ENCODE measurements at places on chromosomes 5 and 9. TPM values are rescaled to one million over a fixed set of nuclear protein-coding genes. Genes with fewer than 3 reads are reported as not detected.

- H3K27ac ChIP-seq, result no peak overlapping the region
- no peaks in the 10 kb centered on the region for H3K27me3 ChIP-seq
- H3K36me3 ChIP-seq, result no peaks in the 10 kb centered on the region
- no peak for DNase-seq
- no peak overlapping the region for H3K4me3 ChIP-seq
Measured at GRCh38 chr9:123336959-123337358, 19.0 kb upstream of the CRB2 start.

Gene C8G
- 0.56 TPM for total RNA-seq

- H3K36me3 ChIP-seq, result no peaks in the 10 kb centered on the region
- peaks cover 7% of the 10 kb centered on the region for H3K4me1 ChIP-seq
- no peak overlapping the region for H3K4me3 ChIP-seq
- no peak for DNase-seq
- no peak overlapping the region for H3K27ac ChIP-seq
- peaks cover 14% of the 10 kb centered on the region for H3K27me3 ChIP-seq
Measured at GRCh38 chr5:146873186-146873917, 5.2 kb downstream of the PPP2R2B start.

DNA sequence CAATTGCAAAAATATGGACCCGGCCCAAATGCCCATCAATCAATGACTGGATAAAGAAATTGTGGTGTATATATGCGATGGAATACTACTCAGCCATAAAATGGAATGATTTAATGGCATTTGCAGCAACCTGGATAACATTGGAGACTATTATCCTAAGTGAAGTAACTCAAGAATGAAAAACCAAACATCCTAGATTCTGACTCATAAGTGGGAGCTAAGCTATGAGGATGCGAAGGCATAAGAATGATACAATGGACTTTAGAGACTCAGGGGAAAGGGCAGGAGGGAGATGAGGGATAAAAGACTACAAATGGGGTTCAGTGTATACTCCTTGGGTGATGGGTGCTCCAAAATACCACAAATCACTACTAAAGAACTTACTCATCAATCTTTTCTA lies 247.6 kb upstream of the FBXL7 start:
- H3K36me3 ChIP-seq, result no peaks in the 10 kb centered on the region
- no peaks in the 10 kb centered on the region for H3K4me1 ChIP-seq
- DNase-seq, result no peak
- H3K4me3 ChIP-seq, result no peak overlapping the region
- H3K27ac ChIP-seq, result no peak overlapping the region

- H3K4me3 ChIP-seq, result no peak overlapping the region
- H3K27me3 ChIP-seq, result no peaks in the 10 kb centered on the region
- no peaks in the 10 kb centered on the region for H3K36me3 ChIP-seq
Measured at GRCh38 chr5:149940941-149941644, 3.5 kb downstream of the PDE6A start.

GRCh38 chr5:169805527-169805934 lies 168.5 kb downstream of the DOCK2 start:
- DNase-seq, result peak; percentile 25
- no peaks in the 10 kb centered on the region for H3K27me3 ChIP-seq
- peaks cover 35% of the 10 kb centered on the region for H3K36me3 ChIP-seq
- peak overlapping the region; percentile 97 for H3K27ac ChIP-seq

Gene SPINK7
- not detected for total RNA-seq

DNA sequence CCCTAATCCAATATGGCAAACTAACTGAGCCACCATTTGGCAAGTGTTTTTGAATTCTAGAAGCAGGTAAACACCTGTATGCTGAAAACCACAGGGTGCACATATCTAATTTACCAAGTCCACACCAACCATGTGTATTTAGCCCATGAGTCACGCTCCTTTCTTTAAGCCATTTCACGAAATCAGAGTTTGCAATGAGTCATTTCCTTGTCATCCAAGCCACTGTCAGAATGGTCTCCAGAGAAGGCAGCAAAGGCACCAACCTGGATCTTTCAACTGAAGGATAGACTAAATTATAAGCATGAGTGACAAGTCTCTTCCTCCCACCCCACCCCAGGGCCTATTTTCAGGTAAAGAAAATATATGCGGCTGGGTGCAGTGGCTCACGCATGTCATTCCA lies 110.0 kb downstream of the PAX5 start:
- no peaks in the 10 kb centered on the region for H3K27me3 ChIP-seq
- peak; percentile 12 for DNase-seq
- H3K4me1 ChIP-seq, result peaks cover 58% of the 10 kb centered on the region
- H3K4me3 ChIP-seq, result no peak overlapping the region

- no peaks in the 10 kb centered on the region for H3K36me3 ChIP-seq
- H3K4me3 ChIP-seq, result no peak overlapping the region
- no peak for DNase-seq
- H3K4me1 ChIP-seq, result no peaks in the 10 kb centered on the region
- no peaks in the 10 kb centered on the region for H3K27me3 ChIP-seq
Measured at GRCh38 chr9:12961276-12961809, 186.5 kb downstream of the LURAP1L start.

DNA sequence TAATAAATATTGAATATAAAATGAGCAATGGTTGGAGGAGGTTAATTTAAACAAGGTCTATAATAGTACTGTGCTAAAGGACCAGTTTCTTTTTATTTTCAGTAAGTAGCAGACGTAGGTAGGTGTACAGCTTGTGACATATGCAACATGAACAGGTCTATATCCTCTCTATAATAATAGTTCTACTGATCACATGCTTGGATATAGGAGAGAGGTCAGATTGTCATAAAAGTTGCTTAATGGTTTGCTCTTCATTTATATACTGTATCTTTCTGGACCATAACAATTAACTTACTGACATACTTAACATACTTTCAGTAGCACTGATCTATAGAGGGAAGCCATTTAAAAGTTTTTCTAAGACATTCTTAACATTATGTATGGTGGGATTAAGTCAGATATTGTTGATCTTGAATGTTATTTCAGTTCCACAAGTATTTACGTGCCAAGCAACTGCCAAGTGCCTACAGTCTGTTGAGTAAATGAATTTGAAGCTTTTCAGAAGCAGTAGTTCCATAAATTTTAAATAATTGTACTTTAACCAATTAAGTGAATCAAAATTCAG lies 68.0 kb downstream of the DENND4C start:
- peaks cover 28% of the 10 kb centered on the region for H3K36me3 ChIP-seq
- peaks cover 7% of the 10 kb centered on the region for H3K4me1 ChIP-seq
- no peak for DNase-seq
- no peak overlapping the region for H3K27ac ChIP-seq
- no peaks in the 10 kb centered on the region for H3K27me3 ChIP-seq
- H3K4me3 ChIP-seq, result no peak overlapping the region

DNA sequence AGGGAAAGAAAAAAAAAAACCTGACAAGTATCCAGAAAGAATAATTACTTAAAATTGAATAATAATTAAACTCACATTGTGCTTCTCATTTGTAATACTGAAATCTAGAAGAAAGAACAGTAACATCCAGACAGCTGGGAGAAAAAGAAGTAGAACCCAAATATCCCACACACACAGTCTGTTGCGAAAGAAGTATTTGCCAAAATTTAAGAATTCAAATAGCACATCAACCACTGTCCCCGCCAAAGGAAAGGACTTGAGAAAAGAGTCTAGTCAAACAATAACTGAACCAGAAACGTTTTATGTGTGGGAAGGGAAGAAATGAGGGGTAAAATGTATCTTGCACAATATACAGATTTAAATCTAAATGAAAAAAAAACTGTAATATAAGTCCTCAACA lies 202.8 kb downstream of the MLLT3 start:
- H3K27me3 ChIP-seq, result no peaks in the 10 kb centered on the region
- H3K4me3 ChIP-seq, result no peak overlapping the region
- no peaks in the 10 kb centered on the region for H3K36me3 ChIP-seq
- no peak overlapping the region for H3K27ac ChIP-seq
- no peak for DNase-seq

Gene NR6A1
- total RNA-seq, result 1.7 TPM

DNA sequence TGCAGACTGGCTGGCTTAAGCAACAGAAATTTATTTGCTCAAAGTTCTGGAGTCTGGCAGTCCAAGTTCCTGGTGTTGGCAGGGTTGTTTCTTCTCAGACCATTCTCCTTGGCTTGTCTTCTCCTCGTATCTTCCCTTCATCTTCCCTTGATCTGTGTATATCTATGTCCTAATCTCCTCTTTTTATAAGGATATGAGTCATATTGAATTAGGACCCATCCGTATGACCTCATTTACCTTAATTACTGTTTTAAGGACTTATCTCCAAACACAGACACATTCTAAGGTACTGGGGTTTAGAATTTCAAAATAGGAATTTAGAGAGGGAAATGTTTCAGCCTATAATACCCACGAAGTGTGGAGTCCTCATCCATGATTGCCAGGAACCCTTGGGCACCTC lies 13.1 kb upstream of the LPAR1 start:
- H3K4me3 ChIP-seq, result no peak overlapping the region
- no peak overlapping the region for H3K27ac ChIP-seq
- H3K36me3 ChIP-seq, result no peaks in the 10 kb centered on the region
- H3K4me1 ChIP-seq, result no peaks in the 10 kb centered on the region

Gene NR2F1-AS1
- not detected for total RNA-seq

Measured in activated T-helper 1 cell treated with anti-CD3 and anti-CD28 coated beads, Interleukin-12 subunit alpha, Interleukin-12 subunit beta, Interleukin-2, Interleukin-4 antibody, amounts not matched to agents 30 ng/mL and 10 ng/mL and 1 ng/mL, durations not matched to agents 14 hours and 24 hours and 36 hours (primary cell).